ENCODE measurements at places on chromosomes 11 and 22.

GRCh38 chr11:81707881-81708280, 1025.8 kb downstream of the FAM181B start:
- H3K4me1 ChIP-seq: no peaks in the 10 kb centered on the region
- H3K27me3 ChIP-seq: no peaks in the 10 kb centered on the region
- no peak overlapping the region for H3K27ac ChIP-seq
- no peaks in the 10 kb centered on the region for H3K36me3 ChIP-seq

DNA sequence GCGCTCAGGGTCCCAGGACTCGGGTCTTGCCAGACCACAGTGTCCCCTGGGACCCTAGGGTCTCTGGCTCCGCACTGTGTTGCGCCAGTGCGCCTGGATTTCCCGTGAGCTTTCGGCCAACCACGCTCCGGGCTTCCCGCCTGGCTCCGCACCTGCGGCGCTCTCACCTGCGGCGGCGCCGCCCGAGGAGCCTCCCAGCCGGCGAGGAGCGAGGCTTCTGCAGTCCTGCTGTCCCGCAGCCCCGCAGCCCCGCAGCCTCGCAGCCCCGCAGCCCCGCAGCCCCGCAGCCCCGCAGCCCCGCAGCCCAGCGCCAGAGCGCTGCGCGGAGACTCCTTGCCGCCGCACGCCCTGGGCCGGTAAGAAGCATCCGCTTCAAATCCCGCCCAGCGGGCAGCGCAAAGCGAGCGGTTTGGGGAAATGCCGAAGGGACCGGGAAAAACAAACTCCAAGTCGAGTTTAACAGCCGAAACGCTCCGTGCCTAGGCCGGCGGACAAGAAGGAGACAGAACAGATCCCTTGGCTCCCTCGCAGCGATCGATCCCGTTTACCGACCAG, 939 bp downstream of the ALX4 start:
- H3K4me1 ChIP-seq: no peaks in the 10 kb centered on the region
- no peak overlapping the region for H3K27ac ChIP-seq
- no peaks in the 10 kb centered on the region for H3K36me3 ChIP-seq

- H3K4me3 ChIP-seq: no peak overlapping the region
- no peak overlapping the region for H3K27ac ChIP-seq
- H3K36me3 ChIP-seq: no peaks in the 10 kb centered on the region
Observed at GRCh38 chr11:101082813-101083212, 46.8 kb downstream of the PGR start.

DNA sequence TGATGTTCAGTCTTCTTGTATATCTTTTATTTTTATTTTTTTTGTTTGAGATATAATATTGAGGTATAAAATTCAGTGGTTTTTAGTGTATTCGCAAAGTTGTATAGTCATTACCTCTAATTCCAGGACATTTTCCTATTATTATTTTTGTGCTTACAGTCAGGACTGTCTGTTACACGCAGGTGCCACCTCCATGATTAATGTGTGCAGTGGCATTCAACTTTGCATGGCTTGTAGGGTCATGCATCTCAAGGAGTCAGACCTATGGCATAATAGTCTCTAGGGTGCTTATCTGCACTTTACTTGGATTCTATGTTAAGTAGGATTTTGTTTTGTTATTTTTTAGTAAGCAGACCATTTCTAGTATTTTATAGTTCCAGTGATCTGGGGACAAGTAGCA, 1.0 kb downstream of the CTR9 start:
- peaks cover 7% of the 10 kb centered on the region for H3K4me1 ChIP-seq
- H3K27ac ChIP-seq: peak overlapping the region; percentile 99
- H3K4me3 ChIP-seq: peak overlapping the region; percentile 97
- no peak for DNase-seq

DNA sequence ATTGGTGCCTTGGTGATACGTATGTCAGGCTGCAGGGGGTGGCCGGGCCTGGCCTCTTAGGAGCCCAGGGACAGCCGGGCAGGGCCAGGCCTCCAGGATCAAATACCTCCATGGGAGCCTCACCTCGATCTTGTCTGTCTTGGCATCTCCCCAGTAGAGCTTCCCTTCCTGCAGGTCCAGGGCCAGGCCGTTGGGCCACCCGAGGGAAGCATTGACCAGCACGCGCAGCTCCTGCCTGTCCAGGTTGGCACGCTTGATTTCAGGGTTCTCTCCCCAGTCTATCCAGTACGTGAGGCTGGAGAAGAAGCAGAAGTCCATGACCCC, 137.7 kb downstream of the CRYBB2 start:
- no peak overlapping the region for H3K4me3 ChIP-seq
- no peaks in the 10 kb centered on the region for H3K36me3 ChIP-seq
- no peak overlapping the region for H3K27ac ChIP-seq
- H3K4me1 ChIP-seq: no peaks in the 10 kb centered on the region

DNA sequence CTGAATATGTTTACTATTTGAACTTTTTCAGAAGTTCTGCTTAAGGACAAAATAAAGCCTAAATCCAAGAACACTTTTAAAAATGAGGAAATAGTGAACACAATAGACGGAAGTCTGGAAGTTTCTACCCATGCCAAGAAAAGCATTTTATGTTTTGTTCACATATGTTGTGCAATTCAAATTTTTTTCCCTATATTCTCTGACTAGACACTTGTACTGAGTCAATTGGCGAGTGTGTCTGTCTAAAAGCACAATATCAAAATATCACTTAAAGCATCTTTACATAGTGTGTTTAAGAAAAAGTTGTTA, 29.2 kb downstream of the INCENP start:
- no peak overlapping the region for H3K4me3 ChIP-seq
- H3K27me3 ChIP-seq: no peaks in the 10 kb centered on the region
- peaks cover 31% of the 10 kb centered on the region for H3K36me3 ChIP-seq
- DNase-seq: no peak

GRCh38 chr11:130115218-130115617, 44.4 kb upstream of the ST14 start:
- peaks cover 13% of the 10 kb centered on the region for H3K36me3 ChIP-seq
- no peak for DNase-seq
- H3K27me3 ChIP-seq: no peaks in the 10 kb centered on the region
- no peak overlapping the region for H3K4me3 ChIP-seq
- H3K4me1 ChIP-seq: 0 out of 2 replicates have a peak, but pooled peaks cover under 1% of the 10 kb centered on the region

DNA sequence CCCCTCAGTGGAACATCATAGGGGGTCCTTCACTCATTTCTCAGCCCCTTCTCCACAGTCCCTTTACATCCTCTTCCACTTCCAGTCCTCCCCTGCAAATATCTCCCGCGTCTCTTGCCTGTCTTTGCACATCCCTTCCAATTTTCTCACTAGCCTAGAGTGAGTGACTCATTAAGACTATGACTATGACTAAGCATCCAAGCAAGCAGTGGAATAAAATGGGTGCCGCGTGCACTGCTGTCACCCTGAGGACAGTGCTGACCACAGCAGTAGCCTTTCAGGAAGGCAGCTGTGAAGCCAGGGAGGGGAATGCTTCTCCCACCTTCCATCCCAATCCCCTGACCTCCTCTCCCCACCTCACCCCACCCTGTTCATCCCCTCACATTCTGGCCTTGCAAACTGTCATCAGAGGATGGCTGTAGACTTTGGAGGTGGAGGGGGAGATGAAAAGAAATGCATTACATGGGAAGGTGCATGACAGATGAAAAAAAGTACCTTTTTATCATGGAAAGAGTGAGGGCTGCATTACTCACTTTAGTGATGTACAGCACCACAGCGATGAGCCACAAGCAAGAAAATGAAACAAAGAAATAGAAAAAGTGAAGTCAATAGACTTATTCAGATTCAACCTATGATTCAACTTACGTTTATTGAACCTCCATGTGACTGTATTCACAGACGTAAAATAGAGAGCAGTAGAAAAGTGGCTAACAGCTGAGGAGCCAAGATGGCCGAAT, 948.2 kb downstream of the NTM start:
- no peaks in the 10 kb centered on the region for H3K27me3 ChIP-seq
- no peak for DNase-seq
- no peaks in the 10 kb centered on the region for H3K4me1 ChIP-seq

DNA sequence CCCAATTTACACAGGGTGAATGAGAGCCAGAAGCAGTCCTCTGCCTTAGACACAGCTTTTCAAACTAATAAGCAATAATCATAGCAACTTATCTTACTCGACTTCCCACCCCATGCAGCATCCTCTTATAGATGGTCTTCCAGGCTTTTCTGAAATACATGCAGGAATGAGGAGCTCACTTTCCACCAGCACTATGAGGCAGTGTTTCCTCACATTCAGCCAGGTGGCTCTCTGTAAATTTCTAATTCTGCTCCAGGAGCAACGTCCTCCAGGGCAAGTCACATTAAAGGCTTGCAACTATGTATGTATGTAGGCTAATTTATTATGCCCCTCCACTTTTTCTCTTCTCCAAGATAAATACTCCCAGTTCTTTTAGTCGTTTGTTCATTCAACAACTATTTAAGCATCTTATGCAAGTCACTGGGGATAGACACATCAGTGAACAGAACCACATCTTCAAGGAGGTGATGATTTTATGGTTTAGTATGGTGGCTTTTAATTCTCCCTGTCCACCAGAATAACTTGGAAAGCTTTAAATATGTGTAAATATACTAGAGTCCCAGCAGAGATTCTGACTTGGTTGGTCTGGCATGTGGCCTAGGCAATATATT, 59.9 kb downstream of the PAK1 start:
- peaks cover 8% of the 10 kb centered on the region for H3K4me1 ChIP-seq
- H3K4me3 ChIP-seq: no peak overlapping the region
- no peaks in the 10 kb centered on the region for H3K27me3 ChIP-seq
- H3K27ac ChIP-seq: no peak overlapping the region

GRCh38 chr11:120568572-120569307, 57.2 kb downstream of the GRIK4 start:
- peak overlapping the region; percentile 69 for H3K27ac ChIP-seq
- DNase-seq: peak; percentile 35
- peaks cover 55% of the 10 kb centered on the region for H3K4me1 ChIP-seq
- H3K4me3 ChIP-seq: no peak overlapping the region
- H3K36me3 ChIP-seq: no peaks in the 10 kb centered on the region
- no peaks in the 10 kb centered on the region for H3K27me3 ChIP-seq

DNA sequence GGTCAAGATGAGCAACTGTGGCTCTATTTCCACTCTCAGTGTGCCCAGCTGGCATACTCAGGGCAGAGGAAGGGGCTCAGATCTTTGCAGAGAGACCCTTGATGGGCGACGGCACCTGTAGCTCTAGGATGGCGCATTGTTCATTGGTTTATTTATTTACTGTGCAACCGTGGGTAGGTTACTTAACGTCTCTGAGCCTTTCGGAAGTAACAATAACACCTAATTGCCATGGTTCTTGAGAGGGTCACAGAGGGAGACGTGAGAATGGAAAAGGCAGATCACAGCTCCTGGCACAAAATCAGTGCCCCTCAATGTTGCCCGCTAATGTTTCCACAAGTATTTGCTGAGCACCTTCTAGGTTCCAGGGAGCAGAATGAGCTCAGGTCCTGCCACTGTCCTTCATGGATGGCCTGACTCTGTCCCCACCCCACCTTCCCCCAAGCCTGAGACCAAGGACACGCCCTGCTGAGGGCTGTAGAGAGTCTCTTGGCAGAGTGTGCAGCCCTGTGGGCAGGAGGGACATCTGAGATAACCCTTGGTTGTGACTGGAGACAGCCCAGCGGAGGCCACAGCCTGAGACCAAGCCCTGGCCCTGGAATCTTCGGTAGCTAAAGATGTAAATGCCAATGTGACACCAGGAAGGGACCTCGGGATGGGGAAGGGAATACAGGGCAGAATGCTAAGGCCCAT, 780 bp upstream of the ALDH3B2 start:
- no peak overlapping the region for H3K4me3 ChIP-seq
- H3K27me3 ChIP-seq: no peaks in the 10 kb centered on the region
- DNase-seq: no peak
- peaks cover 16% of the 10 kb centered on the region for H3K4me1 ChIP-seq

DNA sequence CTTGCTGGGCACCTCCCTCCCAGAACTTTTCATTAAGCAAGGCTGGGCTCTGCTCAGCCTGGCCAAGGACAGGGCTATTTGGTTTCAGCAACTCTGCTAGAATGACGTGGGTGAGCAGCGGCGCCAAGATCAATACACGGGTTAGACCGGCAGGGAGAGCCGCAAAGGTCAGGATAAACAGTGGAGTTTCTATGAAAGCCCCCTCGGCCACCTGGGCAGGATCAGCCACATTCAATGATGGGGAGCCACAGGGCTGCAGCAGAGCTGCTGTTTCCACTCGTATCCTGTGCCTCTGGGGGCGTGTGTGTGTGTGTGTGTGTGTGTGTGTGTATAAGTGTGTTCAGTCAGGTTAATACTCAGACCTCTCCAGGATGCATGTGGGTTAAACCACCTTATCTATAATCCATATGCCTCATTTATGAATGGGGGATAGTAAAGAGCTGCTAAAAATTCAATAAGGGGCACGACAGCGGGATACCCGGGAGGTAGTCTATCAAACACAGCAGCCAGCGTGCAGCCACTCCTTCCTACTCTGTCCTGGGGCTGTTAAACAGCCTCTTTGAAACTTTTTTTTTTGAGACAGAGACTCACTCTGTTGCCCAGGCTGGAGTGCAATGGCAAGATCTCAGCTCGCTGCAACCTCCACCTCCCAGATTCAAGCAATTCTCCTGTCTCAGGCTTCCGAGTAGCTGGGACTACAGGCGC, 34.8 kb downstream of the MYH9 start:
- peaks cover 2% of the 10 kb centered on the region for H3K36me3 ChIP-seq
- no peaks in the 10 kb centered on the region for H3K27me3 ChIP-seq
- peaks cover 80% of the 10 kb centered on the region for H3K4me1 ChIP-seq
- no peak overlapping the region for H3K4me3 ChIP-seq

Measured in HCT116 (cell line).